ENCODE measurements at places on chromosomes 7 and 10.

DNA sequence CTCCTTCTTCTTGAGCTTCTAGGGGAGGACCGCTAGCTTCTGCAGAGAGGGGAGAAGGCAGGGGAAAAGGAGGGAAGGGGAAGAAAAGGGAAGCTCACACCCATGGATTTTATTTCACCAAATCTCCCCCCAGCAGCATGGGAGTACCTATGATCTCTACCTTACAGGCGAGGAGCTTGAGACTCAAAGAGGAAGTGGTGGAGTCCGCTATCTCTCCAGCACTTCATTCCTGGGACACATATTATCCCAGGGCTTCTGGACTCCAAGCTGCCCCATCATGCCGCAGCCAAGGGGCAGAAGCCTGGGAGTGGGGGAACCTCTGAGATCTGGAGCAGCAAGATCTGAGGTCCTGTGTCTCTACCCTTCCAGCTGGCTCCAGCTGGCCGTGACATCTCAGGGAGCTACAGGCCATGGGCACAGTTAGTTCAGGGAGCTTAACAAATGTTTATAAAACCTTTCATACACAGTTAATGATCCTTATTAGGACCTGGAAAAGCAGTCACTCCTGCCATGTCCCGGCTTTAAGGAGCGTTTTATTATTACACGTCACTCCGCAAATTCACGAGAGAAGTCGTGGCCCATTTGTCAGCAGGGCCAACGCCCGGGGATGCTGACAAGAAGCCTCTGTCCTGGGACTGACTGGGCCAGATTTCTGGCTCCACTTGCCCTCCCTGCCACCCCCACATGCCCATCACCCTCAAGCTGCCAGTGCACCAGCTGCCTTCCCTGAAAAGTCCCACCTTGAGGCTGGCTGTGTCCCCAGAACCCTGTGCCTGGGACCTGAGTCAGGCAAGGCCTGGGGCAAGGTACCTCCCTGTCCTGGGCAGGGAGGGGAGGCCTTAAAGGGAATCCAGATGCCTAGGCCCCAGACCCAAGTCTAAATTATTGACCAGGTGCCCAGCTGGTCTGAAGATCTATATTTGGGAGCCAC, 132.1 kb upstream of the ZMIZ1 start:
- no peak for DNase-seq

DNA sequence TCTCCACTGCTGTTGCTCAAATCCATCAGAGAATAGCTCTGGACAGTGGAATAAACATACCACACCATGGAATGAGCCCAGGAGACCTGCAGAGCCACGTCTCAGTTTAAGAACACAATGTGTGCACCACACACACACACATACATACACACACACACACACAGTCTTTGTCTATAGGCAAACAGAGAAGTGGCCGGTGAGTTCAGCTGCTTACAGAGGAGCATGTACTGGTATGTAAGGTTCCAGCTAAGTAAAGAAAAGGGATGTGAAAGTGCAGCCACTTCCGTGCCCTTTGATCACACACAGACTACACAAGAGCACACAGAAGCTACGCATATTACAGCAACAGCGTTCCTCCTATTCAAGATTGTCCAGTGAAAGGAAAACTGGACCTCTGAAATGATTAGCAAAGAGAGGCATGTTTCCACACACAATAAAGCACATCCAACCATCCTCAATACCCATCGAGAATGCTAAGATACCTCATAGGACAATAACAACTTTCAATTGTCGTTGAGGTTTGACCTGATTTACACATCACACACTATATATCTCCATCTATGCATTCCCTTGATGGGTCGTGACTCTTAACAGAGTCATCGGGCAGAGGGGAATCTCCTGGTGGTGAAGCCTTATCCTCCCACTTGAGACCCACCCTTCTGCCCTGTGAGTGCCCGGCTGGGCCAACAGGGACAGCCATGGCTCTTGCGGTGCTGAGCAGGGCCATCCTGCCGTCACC, 23.6 kb downstream of the SLC35B4 start:
- DNase-seq: no peak

GRCh38 chr7:104779888-104780287, 234.1 kb upstream of the KMT2E start:
- no peak for DNase-seq

GRCh38 chr10:99659868-99660366, 608 bp downstream of the ENTPD7 start:
- no peak for DNase-seq

- no peak for DNase-seq
Observed at GRCh38 chr10:74207691-74208480, 56.9 kb downstream of the ADK start.

DNA sequence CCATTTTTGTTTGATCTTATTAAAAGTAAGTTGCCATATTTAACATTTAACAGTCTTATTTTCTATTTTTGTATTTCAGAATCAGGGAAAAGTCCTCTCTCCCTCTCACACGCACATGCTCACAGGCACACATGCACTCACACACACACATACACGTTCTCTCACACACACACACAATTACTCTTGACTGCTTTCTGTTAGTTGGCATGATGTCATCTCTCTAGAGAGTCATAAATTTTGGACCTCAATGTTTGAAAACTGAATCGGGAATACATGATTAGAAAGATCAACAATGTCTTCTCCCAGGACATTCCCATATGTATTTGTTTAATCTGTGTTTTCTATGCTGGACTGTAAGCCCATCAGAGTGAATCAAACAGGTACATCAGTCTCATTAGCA, 165.7 kb upstream of the AHR start:
- DNase-seq: no peak

DNA sequence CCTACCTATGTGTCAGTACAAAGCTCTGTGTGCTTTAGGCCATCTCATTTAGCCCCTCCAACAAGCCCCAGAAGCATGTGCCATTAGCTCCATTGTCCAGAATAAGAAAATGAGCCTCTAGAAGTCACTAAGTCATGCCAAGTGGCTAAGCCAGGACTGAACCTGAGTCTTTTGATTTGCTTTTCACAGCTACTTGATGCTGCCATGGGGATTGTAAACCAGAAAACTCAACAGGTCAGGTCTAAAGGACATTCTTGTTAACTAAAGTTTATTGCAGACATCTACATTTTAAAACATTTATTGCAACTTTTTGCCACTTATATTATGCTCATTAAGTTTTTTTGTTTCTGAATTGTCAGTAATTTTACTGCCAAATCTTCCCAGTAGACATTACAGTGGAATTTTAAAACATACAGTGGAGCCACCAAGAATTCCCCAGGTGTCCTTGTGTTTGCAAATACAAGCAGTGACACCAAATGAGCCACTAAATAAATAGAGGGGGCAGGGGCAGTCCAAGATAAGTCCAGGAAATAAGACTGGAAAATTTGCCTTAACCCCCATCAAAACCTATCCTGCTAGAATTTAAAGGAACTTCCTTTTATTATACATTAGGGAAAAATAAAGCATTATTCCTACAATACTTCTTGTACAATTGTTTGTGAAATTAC, 115.9 kb downstream of the RAPGEF5 start:
- no peak for DNase-seq

- DNase-seq: no peak
Observed at GRCh38 chr10:93110472-93111146, 36.9 kb downstream of the CYP26A1 start.

DNA sequence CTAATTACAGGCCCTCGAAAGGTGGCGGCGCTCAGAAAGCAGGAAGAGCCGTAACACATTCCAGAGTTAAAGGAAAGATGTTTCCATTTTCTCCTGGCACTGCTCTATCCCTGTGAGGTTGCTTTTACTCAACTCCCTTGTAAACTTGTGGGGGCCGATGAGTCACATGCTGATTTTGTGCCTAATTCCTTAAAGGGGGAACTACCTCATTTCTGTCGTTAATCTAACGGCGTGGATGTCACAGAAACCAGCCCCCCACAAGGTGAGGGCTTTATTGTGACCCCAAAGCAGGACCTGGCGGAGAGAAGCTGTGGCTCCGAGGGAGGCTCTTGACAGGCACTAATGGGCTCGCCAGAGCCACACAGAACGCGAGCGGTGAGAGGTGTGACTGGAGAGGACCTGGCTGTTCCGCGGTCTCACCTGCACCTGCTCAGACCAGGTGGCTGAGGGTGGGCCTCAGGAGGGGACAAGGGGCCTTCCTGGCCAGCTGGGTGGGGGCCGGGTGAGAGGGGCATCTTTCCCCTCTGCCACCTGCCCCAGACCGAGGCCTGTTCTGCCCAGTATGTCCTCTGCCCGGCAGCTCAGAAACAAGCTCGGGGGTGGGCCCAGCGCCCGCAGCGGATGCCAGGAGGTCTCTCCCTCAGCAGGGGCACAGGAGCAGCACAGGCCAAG, 50.9 kb downstream of the CALML3 start:
- no peak for DNase-seq

DNA sequence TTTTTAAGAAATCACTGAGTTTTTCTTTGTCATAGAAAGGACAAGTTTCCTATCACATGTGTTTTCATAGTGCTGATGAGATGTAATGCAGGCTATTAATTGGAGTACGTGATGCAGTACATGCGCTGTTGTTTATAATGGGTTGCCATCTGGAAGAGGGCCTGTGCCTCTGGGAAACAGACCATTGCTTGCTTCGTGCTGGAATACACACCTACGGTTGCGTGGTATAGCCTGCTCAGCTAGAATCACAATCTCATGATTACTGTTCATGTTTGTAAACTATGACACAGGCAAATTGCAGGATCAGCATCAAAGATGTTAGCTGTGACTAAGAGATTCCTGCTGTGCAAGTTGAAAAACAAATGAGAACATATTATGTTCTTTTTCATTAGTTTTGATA, 107.2 kb upstream of the STEAP1B start:
- no peak for DNase-seq

DNA sequence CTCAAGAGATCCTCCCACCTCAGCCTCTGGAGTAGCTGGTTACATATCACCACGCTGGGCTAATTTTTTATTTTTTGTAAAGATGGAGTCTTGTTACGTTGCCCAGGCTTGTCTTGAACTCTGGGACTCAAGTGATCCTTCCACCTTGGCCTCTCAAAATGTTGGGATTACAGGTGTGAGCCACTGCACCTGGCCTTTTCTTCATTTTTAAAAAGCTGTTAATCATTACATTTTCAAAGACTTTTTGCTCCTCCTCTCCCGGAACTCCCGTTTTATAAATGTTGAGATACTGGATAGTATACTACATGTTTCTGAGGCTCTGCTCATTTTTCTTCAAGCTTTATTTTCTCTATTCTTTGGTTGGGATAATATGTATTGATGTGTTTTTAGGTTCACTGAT, 16.4 kb downstream of the AOAH start:
- DNase-seq: no peak

DNA sequence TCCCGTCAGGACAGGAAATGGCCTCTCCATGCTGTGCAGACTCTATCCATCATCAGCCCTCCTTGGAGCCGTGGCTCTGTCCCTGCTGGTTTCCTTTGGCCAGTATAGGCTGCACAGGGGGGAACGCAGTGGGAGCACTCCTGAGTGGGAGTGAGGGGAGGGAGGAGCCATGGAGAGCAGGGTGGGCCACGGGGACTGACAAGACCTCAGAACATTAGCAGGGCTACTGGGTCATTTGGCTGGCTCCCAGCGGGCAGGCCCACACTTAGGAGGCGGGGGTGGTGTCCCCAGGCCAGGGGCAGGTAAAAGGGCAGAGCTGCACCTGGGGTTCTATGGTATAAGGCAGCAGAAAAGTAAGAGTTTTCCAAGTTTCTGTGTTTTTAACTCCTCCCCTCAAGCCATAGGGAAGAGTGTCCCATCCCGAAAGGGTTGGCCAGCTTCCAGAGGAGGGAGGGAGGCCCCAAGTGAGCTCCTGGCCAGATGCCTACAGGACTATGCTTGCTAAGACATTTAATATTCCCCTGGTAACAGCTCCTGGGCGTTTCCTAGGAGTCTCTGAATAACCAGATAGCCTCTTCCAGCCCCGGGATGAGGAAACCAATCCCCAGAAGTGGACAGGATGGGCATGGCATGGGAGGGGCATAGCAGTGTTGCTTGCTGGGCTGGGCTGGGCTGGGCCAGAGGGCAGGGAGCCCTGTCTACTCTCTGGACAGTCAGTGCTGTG, 5.5 kb upstream of the OPN4 start:
- no peak for DNase-seq

DNA sequence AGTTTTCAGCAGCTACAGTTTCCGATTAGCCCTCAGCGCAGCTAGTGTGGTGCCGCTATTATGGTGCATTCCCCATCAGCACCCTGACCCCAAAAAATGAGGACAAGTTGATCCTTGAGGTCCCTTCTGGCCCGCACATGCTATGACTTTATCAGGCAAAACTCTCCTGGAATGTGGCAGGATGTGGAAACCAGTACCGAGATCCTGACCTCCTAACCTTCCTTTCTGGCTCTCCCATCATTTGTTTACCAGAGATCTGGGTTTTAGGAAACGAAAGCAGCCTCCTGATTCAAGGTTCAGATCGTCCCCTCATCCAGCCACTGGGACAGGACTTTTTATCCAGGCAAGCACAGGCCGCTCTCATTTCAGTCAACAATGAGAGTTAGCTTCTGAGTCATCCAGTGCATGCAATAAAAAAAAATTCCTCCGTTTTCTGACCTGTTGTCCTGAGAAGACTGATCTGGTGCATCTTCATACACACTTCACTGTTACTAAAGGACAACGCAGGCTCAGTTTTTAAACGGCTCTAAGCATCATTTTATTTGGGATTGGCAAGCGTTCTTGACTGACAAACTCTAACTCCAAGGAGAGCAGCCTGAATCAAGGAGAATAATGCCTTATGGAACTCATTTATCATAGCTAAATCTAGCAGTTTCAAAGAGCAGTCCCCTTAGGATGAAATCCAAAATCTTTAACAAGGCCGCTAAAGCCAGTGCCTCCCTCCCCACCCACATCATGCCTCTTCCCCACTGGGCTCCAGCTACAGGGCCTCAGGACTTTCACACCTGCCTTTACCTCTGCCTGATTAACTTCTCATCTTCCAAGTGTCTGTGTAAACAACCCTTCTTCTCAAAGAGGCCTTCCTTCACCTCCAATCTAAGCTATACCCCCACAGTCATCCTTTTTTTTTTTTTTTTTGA, 17.1 kb downstream of the PDLIM1 start:
- DNase-seq: no peak

DNA sequence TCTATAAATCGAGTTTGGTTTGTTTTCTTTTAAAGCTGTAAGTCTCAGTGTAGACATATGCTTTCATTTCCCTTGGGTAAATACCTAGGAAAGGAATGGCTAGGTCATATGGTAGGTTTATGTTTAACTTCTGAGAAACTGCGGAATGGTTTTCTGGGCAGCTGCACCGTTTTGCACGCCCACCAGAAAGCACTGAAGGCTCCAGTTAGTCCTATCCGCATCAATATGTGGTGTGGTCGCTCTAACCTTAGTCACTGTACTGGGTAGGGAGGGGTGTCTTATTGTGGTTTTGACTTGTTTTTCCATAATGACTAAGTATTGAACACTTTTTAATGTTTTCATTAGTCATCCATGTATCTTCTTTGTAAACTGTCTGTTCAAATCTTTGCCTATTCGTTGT, 279.5 kb upstream of the AKR1E2 start:
- DNase-seq: no peak

- DNase-seq: no peak
Observed at GRCh38 chr7:103240806-103241205, 56.4 kb upstream of the PMPCB start.

DNA sequence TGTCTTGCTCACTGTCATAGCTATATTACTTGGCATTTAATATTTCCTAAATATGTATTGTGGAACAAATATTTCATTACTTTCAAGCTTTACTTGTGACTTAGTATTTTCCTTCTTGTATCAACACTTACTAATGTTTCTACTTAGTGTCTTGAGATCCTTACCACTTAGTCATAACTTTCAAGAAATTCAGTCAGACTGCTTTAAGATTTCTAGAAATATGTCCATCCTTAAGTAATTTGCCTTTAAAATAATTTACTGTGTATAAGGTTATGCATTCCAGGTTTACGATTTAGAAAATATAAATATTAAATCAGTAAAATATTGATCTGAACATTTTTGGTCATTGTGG, 87.3 kb upstream of the CSTF2T start:
- DNase-seq: no peak

- no peak for DNase-seq
Observed at GRCh38 chr7:36884910-36885309, 160.6 kb upstream of the AOAH start.
